C1 segment of cervical spinal cord (tissue), 14 donors: ENCODE measurements at places on chromosomes 16 and 17.
A peak's percentile ranks its signal among the peaks of the same experiment; 100 is the strongest.

GRCh38 chr16:60788631-60789030, 1247.6 kb downstream of the CDH8 start:
- DNase-seq = no peak

DNA sequence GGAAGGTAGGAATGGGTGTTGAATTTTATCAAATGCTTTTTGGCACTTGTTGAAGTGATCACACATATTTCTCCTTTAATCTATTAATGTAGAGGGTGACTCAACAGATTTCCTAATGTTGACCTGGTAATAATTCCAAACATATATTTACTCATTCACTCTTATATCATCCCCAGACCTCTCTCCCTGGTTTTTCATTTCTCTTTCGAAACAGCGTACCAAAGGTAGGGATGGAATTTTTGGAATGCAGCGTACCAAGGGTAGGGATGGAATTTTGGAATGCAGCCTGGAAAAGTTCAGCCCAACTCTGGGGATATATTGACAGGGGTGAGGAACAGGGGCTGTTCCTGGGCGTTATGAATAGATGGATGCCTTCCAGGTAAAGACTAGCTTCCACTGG, 7.3 kb downstream of the KIF18B start:
- no peak for DNase-seq

- DNase-seq = peak; percentile 33
Observed at GRCh38 chr16:4679850-4680636, 13.3 kb upstream of the NUDT16L1 start.

GRCh38 chr17:74633326-74633725, 9.8 kb upstream of the CD300E start:
- DNase-seq = no peak

GRCh38 chr16:50494501-50495491, 53.4 kb upstream of the NKD1 start:
- DNase-seq = no peak

- no peak for DNase-seq
Observed at GRCh38 chr16:17155485-17155884, 315.3 kb downstream of the XYLT1 start.

DNA sequence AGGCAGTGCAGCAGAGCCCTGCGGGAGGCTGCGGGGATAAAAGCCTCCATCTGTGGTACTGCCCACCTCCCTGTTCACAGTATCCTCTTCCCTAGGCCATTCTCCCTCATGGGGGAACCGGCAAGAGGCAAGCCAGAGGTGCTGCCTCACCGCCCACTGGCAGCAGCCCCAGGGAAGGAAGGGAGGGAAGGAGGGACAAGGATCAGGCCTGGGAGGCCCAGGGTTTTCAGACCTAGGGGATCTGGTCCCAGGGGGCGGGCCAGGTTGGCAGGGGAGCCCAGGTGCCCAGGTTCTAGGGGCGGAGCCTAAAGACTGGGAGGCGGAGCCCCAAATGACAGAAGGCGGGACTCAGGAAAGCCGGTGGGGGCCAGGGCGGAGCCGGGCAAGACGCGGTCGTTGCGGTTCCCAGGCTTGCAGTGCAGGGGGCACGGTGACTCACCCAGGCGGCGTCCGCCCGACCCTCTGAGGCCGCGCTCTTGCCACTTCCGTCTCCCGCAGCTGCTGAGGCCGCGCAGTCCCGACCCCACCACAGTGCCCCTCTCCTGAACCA, 3.0 kb upstream of the MTMR4 start:
- no peak for DNase-seq
